ENCODE measurements at places on chromosomes 3 and 15.

- DNase-seq, result no peak
Measured at GRCh38 chr3:4292301-4292700, 10.9 kb upstream of the SETMAR start.

DNA sequence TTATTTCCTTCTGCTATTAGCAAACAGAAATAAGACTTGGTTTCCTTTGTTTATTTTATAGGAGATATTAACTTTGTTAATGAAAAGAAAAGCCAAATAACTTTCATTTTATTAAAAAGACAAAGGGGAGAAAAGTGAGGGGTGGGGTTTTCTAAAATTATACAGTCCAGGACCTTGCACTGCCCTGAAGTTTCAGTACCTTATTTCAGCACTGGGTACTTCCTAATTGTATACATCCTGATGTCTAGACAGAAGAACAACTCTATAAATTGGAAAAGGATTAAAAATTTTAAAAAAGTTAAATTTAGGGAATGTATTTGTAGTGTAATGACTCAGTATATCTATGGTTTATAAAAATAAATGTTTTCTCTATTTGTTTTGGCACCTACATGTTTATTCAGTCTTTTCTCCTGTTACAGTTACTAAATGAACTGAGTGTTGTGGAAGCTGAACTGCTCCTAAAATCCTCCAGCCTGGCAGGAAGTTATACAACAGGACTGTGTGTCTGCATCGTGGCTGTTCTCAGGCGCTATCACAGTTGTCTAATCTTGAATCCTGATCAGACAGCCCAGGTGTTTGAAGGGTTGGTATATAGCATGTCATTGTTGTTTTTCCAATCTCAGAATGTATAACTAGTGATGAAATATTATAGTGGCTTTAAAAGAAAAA lies 27.6 kb upstream of the P2RY13 start:
- no peak for DNase-seq

GRCh38 chr3:28504976-28505375 lies 156.4 kb upstream of the AZI2 start:
- DNase-seq, result no peak

DNA sequence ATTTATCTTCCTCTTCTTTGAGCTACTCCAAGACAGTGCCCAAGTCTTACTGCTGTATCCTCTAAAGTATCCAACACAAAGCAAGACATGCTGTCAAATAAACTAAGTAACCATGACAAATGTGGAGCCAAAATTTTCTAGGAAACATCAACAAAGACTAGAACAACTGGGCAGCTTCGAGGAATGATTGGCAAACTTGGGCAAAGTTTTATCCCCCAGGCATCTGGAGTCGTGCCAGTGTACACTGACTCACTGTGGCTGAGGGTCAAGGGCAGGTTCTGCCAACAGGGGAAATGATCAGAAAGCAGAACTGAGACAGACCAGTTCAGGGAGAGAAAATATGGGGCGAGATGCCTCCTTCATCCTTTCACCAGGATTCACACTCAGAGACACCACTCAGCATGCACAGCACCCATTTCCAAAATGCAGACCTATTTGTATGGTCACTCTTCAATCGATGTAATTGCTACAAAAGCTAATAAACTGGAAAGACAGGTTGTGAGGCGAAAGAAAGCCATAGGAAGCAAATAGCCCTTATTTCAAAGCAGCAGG lies 65.8 kb downstream of the MB21D2 start:
- no peak for DNase-seq

GRCh38 chr3:139129892-139130291 lies 85.2 kb upstream of the PRR23C start:
- no peak for DNase-seq

- DNase-seq, result no peak
Measured at GRCh38 chr3:64438812-64439211, 213.5 kb upstream of the PRICKLE2 start.

DNA sequence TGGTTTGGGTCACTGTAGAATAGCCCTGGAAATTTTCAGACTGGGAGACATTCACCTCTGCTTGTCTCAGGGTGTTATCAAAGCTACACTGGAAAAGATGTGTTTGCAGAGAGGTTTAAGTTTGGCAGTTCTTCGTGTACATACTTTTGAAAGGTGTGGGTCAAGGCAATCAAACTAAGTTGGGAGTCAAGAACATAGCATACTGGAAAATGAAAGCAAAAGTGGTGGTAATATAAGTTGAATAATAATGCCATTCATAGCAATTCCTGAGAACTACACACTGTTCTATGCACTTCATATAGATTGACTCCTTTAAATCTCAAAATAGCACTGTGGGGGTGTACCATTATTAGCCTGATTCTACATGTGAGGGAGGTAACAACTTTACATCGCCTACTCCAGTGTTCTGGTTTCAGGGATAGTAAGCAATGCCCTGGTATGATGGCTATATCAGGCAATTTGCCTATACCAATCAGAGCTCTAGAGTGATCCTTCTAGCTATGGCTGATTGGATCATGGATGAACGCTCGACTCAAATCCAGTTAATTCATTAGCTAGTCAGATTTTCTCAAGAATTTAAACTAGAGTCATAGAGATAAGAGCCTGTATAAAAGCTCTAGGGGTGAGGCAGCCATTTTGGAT lies 44.6 kb upstream of the RASGRP1 start:
- no peak for DNase-seq

DNA sequence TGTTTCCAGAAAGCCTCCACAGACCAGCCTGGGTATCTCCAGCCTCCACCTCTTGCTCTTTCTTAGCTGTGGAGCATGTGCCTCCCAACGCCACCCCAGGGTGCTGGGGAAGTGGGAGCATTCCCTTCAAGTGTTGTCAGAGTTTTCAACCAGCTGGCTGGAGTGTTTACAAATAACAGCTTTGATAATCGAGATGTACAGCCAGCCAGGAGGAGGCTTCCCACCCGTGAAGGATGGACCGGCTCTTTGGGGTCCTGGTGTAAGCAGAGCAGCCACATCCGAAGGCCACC lies 8.5 kb upstream of the OXTR start:
- no peak for DNase-seq

- DNase-seq, result no peak
Measured at GRCh38 chr3:171377859-171378258, 82.3 kb downstream of the TNIK start.

- no peak for DNase-seq
Measured at GRCh38 chr3:102791641-102792589, 357.1 kb downstream of the ZPLD1 start.
